ENCODE measurements at places on chromosomes 16 and 17.

DNA sequence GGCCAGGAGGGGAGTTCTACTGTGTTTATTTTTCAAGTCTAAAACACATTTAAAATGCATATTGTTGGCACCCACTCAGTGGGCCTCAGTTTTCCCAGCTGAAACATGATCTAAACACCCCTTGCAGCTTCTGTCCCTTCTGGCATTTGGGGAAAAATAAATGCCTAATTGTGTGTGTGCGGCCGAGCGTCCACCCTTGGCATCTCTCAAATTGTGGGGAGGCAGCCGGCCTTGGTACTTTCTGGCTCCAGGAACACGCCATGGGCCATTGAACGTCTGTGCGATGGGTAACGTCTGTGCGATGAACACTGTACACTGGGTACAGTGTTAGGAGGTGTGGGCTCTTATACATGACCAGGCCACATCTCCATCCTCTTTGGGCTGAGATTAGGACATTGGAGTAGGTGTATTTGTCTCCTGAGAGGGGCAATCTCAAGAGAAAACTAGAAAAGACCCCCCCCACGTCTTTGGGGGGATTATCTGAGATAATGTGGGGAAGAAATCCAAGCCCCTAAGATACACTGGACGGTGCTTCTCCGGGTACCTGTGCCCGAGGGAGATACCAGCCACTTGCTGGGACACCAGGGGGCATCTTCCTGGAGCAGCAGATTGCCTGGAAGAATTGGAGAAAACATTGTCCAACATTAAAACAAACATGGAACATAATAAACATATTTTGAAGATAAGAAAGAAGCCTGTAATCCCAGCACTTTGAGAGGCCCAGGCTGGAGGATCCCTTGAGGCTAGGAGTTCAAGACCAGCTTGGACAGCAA is 54.9 kb downstream of the RAB11FIP4 start:
- no peak for DNase-seq

DNA sequence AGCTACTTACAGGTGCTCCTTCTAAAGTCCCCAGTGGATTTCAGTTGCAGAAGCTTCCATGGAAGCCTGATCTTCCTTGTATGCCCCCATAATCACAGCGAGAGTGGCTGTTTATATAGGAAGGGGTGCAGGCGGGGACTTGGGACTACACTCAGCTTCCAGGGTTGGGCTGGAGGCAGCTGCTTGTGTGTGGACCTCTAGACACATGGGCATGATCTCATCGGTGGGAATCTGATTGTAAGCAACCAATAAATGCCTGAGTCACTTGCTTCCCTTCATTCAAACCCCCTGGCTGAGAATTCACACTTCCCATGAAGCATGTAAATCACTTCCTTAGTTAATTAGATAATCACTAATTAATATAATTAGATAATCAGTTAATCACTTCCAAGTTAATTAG is 1.0 kb upstream of the KRT20 start:
- no peak for DNase-seq

DNA sequence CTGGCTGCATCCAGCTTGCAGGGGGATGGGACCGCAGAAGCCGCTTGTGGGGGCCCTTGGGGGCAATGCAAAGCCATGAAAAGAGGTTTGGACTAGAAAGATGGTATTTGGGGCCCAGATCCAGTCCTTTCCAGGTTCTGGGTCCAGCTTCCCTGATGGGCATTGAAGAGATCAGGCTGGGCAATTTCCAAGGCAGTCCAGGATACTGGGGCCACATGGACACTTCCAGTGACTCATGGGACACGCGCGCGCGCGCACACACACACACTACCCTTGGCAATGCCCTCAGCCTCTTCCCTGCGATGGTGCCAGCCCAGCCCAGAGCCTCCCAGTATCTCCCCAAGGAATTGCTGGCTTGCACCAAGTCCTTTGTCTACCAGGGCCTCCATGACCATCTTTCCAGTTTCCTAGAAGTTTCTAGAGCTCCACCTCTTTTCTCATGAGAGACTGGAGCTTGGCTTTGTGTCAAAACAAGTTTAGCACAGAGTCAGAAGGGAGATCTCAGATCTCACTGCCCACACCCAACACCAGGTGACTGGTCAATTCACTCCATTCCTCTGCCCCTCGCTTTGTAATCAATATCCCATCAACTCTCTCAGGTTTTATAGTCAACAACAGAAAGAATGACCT is 44.3 kb downstream of the WNT3 start:
- DNase-seq = no peak

- DNase-seq = peak; percentile 43
Observed at GRCh38 chr17:29791336-29792080, 138.5 kb downstream of the SSH2 start.

DNA sequence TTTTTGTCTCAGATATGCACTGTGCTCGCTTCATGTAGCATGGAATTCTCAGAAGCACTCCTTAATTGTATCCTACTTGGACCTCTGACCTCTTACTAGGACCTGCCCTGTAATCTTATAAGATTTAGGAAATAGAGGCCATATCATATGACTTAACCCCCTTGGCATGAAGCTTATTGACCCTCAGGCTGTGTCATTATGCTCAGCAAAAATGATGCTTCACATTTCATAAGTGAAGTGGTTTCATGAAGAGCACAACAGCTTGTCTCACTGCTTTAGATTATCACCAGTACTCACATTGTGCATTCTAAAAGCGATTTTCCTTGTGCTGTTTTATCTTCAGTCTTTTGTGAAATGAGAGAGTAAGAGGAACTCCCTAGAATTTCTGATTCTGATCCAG is 6.4 kb downstream of the PHKB start:
- no peak for DNase-seq

DNA sequence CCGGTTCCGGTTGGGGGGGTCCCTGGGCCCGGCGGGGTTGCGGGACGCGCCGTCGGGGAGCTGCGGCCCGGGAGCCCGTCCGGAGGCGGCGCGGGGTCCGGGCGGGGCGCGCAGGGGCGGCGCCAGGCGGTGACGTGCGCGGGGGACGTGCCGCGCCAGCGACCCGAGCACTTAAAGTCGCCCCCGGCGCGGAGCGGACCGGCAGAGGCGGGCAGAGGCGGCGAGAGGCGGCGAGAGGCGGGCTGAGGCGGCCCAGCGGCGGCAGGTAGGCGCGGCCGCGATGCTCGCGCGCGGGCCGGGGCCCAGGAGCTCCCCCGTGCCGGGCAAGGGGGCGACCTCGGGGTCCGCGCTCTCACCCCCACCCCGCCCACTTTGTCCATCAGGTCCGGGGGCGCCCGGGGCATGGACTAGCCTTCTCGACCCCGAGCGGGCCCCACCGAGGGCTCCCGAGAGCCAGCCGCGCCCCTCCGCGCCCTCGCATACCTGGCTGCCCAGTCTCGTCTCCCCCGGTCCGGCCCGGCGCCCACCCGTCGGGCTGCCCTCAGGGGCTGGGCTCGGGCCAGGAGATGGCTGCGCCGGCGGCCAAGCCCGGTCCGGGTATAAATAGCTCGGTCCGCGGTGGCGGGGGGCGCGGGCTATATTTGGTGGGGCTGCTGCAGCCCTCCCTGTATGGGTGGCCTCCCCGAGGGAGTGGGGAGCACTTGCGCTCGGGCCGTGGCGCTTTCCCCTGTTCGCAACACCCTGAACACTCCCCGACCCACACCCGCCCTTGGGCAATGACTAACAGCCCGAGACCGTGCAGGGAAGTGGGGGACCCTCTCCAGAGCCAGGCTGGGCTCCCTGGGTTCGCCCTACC is at the start of gene SLC16A3:
Gene SLC16A3 (plus strand): TSS at position 201 of the 856 bp plus-strand sequence. CDS start 6,967 bp downstream, outside the sequence.
- no peak for DNase-seq

GRCh38 chr16:12729448-12729847 is 74.2 kb downstream of the CPPED1 start:
- no peak for DNase-seq

GRCh38 chr17:74201250-74201649 is 2.2 kb upstream of the RPL38 start:
- DNase-seq = peak; percentile 44

GRCh38 chr17:46135126-46135812 is 58.0 kb downstream of the KANSL1 start:
- DNase-seq = no peak

GRCh38 chr16:10750793-10751192 is 7.2 kb downstream of the NUBP1 start:
- DNase-seq = no peak

DNA sequence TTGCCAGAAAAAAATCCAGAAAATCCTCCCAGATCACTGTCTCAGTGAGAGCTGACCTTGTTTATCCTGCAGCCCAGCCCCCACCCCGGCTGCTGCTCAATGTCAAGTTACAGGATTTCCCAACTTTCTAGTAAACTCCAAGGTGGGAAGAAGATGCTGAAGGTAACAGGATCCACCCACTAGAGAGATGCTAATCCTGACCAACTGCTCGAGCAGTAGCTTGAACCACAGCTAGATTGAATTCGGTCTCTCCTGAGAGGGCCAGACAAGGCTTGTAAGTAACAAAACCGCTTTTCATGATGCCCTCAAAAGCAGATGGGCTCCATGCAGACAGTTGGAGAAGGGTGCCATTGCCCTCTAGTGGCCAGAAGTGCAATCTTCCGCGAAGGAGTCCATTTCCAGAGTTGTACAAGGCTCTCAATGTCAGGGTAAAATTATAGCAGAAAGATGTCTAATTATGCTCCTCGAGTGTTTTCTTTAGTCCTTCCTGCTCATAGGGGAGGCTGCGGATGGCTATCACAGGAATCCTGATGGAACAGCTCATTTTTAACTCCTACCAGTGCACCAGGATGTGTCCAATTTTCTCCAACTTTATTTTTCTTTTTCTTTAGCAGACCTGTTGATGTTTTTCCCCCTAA is 3.9 kb downstream of the CDH11 start:
- DNase-seq = peak; percentile 77

- DNase-seq = no peak
Observed at GRCh38 chr17:60106340-60107059, 27.8 kb upstream of the HEATR6 start.

GRCh38 chr16:54744998-54745397 is 185.7 kb upstream of the IRX5 start:
- no peak for DNase-seq

All from Kasumi-1 (cell line).